Dermis lymphatic vessel endothelial cell (primary cell): ENCODE measurements at places on chromosomes 1 and 21. TPM values are rescaled to one million over a fixed set of nuclear protein-coding genes. Genes with fewer than 3 reads are reported as not detected.

The RNF207 gene
- total RNA-seq, result 2.4 and 3.3 TPM in 2 replicates

The ANGPTL1 gene
- not detected in 2 replicates for total RNA-seq

The CFHR1 gene
- not detected in 2 replicates for total RNA-seq

The RASAL2 gene
- 12.1 and 17.4 TPM in 2 replicates for total RNA-seq

The GNG4 gene
- 0.33 and 0.43 TPM in 2 replicates for total RNA-seq

The MATN1 gene
- total RNA-seq, result 0.09 TPM in 1 of 2 replicates, not detected in the other

The INKA2 gene
- total RNA-seq, result 4.7 and 6.6 TPM in 2 replicates

The RNF2 gene
- total RNA-seq, result 31.1 and 35.2 TPM in 2 replicates

The TMOD4 gene
- 0.26 TPM in 1 of 2 replicates, not detected in the other for total RNA-seq

The INAVA gene
- total RNA-seq, result not detected in 2 replicates

The AMY1A gene
- not detected in 2 replicates for total RNA-seq

The SFT2D2 gene
- 58.7 and 59.3 TPM in 2 replicates for total RNA-seq

The FAM177B gene
- not detected in 2 replicates for total RNA-seq

The SGIP1 gene
- 25.2 and 36.2 TPM in 2 replicates for total RNA-seq

The C1QTNF12 gene
- total RNA-seq, result 0.09 and 0.22 TPM in 2 replicates

The IFNAR2 gene
- total RNA-seq, result 8.2 and 9.4 TPM in 2 replicates

The THBS3 gene
- total RNA-seq, result 12.6 and 13.2 TPM in 2 replicates

The SAMD11 gene
- 0.17 and 0.22 TPM in 2 replicates for total RNA-seq

The SYT14 gene
- total RNA-seq, result under 0.01 TPM in 1 of 2 replicates, not detected in the other

The ST6GALNAC3 gene
- 57.8 and 110 TPM in 2 replicates for total RNA-seq

The RAB7B gene
- total RNA-seq, result under 0.01 TPM in 1 of 2 replicates, not detected in the other

The CCDC185 gene
- not detected in 2 replicates for total RNA-seq

The PLEKHN1 gene
- 0.11 and 0.17 TPM in 2 replicates for total RNA-seq

The HSD3B1 gene
- total RNA-seq, result not detected in 2 replicates

The RGS18 gene
- total RNA-seq, result not detected in 2 replicates

The CFHR3 gene
- total RNA-seq, result not detected in 2 replicates

The SAMSN1 gene
- 0.09 TPM in 1 of 2 replicates, not detected in the other for total RNA-seq

The NPHS2 gene
- total RNA-seq, result not detected in 2 replicates

The TTC4 gene
- total RNA-seq, result 11.8 and 15.0 TPM in 2 replicates

The NIBAN1 gene
- 0.86 and 1.1 TPM in 2 replicates for total RNA-seq

The TNFRSF25 gene
- total RNA-seq, result 2.8 and 6.7 TPM in 2 replicates

The CKS1B gene
- 29.0 and 31.8 TPM in 2 replicates for total RNA-seq

The LRRC38 gene
- total RNA-seq, result 0.11 TPM in 1 of 2 replicates, not detected in the other

The KRTAP21-2 gene
- total RNA-seq, result not detected in 2 replicates

The GSTM5 gene
- 0.11 TPM in 1 of 2 replicates, not detected in the other for total RNA-seq

The CXADR gene
- total RNA-seq, result 39.4 and 71.3 TPM in 2 replicates

The CD1B gene
- total RNA-seq, result not detected in 2 replicates

The SELL gene
- total RNA-seq, result under 0.01 and 0.60 TPM in 2 replicates

The C1orf185 gene
- total RNA-seq, result not detected in 2 replicates

The WLS gene
- total RNA-seq, result 20.3 and 25.6 TPM in 2 replicates

The TXLNA gene
- total RNA-seq, result 61.2 and 70.6 TPM in 2 replicates

The DLGAP3 gene
- total RNA-seq, result not detected in 2 replicates

The OR2L13 gene
- not detected in 2 replicates for total RNA-seq

The GSTM1 gene
- total RNA-seq, result 2.9 TPM in 1 of 2 replicates, not detected in the other

The RUNX3 gene
- under 0.01 TPM in 1 of 2 replicates, not detected in the other for total RNA-seq

The S100A16 gene
- 456 and 493 TPM in 2 replicates for total RNA-seq

The SLC30A2 gene
- total RNA-seq, result not detected in 2 replicates

The KIF21B gene
- 2.9 and 3.6 TPM in 2 replicates for total RNA-seq

The ESRRG gene
- total RNA-seq, result not detected in 2 replicates

The ACAP3 gene
- 14.3 and 14.4 TPM in 2 replicates for total RNA-seq

The SH2D5 gene
- total RNA-seq, result 0.11 and 0.17 TPM in 2 replicates

The LYPLA2 gene
- total RNA-seq, result 82.4 and 125 TPM in 2 replicates

The GNAT2 gene
- total RNA-seq, result 0.11 and 0.17 TPM in 2 replicates

The ID3 gene
- 530 and 718 TPM in 2 replicates for total RNA-seq

The GALNT2 gene
- total RNA-seq, result 45.0 and 49.4 TPM in 2 replicates

The DPM3 gene
- total RNA-seq, result 28.5 and 38.7 TPM in 2 replicates

The HSD11B1 gene
- total RNA-seq, result not detected in 2 replicates

The SLC1A7 gene
- not detected in 2 replicates for total RNA-seq
